BE2C (cell line): ENCODE measurements at places on chromosomes 6 and 20.
A peak's percentile ranks its signal among the peaks of the same experiment; 100 is the strongest.

- no peak for DNase-seq
These were observed 30.3 kb upstream of the GCM1 start for GRCh38 chr6:53178837-53179432.

- no peak for DNase-seq
These were observed 69.0 kb upstream of the CNKSR3 start for GRCh38 chr6:154579485-154579884.

DNA sequence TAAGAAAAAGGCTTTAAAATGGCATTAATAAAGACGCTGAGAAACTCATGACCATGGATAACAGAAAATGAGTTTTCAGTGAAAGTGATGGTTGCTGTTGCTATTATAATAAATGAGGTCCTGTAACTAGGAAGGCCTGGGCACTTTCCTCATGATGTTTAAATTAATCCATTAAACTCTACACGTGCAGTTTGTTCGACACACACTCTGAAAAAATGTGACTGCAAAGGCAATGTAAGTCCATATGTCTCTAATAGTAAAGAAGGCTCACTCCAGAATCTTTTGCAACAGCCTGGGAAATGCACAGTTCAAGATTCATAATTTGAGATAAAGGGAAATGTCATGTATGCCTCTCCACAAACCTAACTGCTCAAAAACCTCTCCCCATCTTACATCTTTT is 153.4 kb downstream of the COL12A1 start:
- DNase-seq: no peak

- no peak for DNase-seq
These were observed 25.5 kb upstream of the DST start for GRCh38 chr6:56668158-56668557.

- DNase-seq: no peak
These were observed 58.6 kb downstream of the DAAM2 start for GRCh38 chr6:39850736-39851297.

DNA sequence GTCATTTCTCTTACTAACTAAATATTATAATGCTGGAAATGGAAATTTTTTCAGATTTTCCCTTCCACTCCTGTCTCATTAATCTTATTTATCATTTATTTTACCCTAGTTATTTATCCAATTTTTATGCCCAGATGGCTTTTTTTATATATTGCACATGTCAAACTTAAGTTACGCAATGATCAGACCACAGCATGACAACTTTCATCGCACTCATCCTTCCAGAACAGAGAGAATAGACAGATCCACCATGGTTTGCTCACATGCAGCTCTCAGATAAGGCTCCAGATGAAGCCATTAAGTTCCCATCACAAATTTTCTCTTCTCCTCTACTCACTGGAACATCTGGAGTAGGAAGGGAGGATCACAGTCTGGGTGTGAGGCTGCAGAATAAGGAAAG is 48.7 kb downstream of the MAP7 start:
- peak; percentile 40 for DNase-seq

- DNase-seq: no peak
These were observed 649.8 kb upstream of the SLC35B3 start for GRCh38 chr6:9085054-9085708.

GRCh38 chr20:18057994-18058349 is 256 bp upstream of the OVOL2 start:
- DNase-seq: no peak

DNA sequence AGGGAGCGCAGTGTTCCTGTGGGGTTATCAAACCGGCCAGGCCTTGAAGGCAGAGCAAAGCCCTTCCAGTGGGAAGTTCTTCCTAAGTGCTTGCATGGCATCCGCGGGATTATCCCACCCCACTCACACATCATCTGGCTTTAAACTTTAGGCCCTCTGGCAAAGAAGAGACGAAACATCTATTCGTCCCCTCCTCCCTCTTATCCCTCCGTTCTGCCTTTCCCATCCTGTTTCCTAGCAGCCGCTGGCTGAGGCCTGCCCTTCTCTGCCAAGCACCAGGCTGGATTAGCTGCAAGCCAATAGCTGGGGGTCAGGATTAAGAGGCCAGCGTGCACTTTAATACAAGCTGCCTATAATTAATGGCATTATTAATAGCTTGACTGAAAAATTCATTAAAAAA is 621.0 kb downstream of the PKHD1 start:
- DNase-seq: peak; percentile 34

DNA sequence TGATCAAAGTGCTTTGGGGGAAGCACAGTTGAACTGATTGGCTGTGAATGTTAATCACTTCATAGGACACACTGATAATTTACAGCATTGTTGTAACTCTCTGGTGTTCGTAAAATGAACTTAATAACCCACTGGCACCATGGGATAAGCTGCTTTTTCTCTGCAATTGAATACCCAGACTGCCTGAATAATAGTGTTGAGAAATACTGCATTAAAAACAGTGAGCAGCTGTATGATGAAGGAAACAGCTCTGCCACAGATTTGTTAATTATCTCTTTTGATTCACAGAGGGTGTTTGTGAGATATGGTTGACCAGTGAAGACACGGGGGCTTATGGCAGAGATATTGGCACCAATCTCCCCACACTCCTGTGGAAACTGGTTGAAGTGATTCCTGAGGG is 420.9 kb downstream of the CDKAL1 start:
- DNase-seq: no peak

DNA sequence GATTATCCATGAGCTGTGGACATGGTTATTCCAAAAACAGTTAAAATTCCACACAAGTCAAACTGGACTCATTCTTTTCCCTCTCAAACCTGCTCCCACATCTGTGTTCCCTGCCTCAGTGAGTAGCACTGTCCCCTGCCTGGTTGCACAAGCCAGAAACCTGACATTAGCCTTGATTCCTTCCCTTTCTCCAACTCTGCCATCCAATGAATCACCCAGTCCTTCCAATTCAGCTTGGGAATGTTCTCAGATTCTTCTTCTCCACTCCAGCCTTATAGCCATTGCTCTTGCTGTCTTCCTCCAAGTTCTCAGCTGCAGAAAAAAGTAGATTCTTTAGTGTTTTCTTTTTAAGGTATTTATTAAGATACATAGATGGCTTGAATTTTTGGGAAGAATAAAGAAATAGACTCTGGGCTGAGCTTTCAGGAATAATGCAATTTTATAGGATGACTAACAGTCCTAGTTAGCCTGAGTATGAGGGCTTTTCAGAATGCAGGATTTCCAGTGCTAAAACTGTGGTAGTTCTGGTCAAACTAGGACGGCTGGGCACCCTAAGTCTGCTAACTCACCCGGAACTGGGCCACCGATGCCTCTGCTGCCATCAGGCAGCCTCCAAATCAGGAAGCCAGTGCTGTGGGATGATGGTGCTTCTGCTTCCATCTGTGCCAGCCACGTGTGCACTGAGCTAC is 18.2 kb upstream of the SASH1 start:
- no peak for DNase-seq

GRCh38 chr6:34237722-34238584 is 1.3 kb downstream of the HMGA1 start:
- DNase-seq: peak; percentile 87

DNA sequence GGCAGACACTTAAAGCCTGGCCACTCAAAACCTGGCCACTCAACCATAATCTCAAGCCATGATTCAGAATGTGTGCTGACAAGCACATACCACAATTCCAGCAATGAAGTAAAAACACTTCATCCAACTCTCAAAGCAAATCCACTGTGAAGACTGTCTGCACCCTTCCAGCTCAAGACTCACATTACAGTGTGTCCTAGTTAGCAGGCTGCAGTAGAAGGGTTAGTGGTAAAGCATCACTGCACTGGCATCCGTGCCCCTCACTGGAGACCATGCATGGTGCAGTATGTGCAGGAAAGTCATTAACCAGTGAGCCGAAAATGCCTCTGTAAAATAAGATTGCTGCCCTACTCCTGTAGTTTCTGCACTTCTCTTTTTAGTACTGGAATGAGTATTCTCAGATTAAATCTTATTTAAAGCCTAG is 43.4 kb downstream of the SLC23A2 start:
- DNase-seq: no peak

GRCh38 chr6:168546730-168547129 is 105.7 kb downstream of the SMOC2 start:
- no peak for DNase-seq

DNA sequence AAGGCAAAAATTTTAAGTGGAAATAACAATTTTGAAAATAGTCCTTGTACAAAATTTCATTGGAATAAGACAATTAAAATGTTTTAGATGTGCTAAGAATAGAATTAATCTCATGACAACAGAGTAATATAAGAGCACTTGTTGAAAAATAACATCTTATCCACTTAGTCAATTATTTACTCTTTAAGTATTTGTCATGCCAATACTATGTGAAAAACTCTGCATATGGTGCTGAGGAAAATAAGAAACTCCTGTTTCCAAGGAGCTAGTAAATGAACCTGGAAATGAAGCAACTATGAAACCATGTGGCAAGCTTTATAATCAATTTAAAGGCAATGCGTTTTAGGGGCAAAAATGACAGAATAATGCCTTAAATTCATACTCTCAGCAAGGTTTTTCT is 42.7 kb upstream of the HCRTR2 start:
- no peak for DNase-seq

- DNase-seq: no peak
These were observed 2.6 kb downstream of the STK35 start for GRCh38 chr20:2104236-2104635.

- no peak for DNase-seq
These were observed 114.2 kb upstream of the BEND6 start for GRCh38 chr6:56840467-56841380.

- DNase-seq: no peak
These were observed 248.6 kb downstream of the HIVEP2 start for GRCh38 chr6:142696123-142697000.

DNA sequence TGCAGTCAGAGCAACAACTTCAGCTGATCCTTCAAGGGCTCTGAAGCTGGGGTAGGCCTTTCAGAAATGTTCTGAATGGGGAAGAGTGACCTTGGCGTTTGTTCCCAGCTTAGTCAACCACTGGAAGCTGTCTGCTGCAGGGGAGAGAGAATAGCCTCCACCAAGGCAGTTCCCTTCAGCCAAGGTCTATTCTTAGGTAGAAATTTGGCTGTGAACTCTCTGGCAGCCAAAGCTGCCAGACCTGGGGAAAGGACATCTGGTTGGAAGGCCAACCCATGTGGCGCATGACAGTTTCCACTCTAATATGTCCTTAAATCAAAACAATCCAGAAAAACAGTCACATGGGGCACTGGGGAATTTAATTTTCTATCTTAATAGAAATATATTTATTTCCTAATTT is 60.1 kb downstream of the FBXO5 start:
- no peak for DNase-seq

DNA sequence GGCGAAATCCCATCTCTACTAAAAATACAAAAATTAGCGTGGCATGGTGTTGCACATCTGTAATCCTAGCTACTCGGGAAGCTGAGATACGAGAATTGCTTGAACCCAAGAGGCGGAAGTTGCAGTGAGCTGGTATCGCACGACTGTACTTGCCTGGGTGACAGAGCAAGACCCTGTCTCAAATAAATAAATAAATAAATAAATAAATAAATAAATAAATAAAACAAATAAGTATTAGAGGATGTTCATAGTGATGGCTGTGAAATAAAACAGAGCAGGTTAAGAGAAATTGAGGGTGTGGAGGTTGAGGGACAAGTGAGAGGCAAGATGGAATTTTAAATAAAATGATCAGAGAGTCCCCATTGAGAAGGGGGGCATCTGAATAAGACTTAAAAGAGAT is 124.7 kb upstream of the DST start:
- no peak for DNase-seq

DNA sequence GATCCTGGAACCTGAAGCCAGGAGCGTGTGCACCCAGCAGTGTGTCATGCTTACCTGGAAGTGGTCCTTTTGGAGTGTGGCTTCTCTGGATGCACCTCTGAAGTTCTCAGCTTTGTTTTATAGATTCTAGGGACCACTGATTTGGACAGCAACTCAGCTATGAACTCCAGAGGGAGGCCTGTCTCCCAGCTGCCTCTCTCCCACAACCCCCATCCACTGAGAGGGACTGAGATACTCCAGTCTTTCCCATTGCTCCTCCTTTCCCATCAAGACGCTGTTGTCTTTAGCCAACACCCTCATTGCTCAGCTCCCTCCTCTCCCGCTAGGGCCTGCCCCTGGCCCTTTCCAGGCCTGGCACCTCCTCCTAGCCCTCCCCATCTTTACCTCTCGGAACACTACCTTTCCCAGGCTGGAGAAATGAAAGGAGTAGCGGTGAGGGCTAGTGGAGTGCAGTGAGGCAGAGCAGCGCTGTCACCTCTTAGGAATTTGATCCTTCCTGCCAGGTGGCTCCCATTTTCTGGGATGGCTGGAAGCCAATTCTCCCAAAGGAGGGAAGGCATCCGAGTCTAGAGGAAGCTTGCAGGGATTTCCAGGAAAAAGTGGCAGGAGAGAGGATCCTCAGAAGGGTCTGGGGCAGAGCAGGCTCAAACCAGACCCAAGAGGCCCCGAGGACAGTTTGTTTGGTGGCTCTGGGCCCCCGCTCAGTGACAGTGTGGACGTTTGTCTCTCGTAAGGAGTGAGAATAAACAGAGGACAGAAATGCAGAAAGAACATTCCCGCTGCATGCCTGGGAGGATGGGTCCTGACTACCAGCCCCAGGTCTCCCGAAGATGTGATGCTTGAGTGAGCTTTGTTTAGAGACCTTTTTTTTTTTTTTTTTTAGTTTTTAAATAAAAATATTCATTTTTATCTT is at the start of gene LRRN4:
TSS of gene LRRN4 (minus strand) at position 285 of the 913 bp plus-strand sequence. CDS start 1,261 bp downstream, outside the sequence.
- DNase-seq: no peak

DNA sequence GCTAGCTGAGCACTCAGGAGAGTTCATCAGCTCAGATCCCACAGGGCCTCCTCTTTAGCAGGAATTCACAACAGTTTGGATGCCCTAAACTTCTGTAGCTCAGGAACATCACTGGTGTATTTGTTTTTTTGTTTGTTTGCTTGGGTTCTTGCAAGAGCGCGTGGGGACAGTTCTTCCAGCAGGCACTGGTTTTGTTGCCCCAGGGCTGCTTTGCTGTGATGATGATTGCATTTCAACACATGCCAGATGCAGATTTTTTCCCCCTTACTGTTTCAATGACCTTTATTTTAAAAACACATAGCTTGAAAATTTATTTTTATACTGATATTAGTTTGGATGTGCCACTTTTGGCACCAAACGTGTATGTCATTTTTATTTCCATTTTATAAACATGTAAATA is 77.1 kb downstream of the DHX35 start:
- no peak for DNase-seq
